ENCODE measurements at places on chromosomes 4 and X. TPM values are rescaled to one million over a fixed set of nuclear protein-coding genes. Genes with fewer than 3 reads are reported as not detected.

Gene ADH7
- not detected for total RNA-seq

DNA sequence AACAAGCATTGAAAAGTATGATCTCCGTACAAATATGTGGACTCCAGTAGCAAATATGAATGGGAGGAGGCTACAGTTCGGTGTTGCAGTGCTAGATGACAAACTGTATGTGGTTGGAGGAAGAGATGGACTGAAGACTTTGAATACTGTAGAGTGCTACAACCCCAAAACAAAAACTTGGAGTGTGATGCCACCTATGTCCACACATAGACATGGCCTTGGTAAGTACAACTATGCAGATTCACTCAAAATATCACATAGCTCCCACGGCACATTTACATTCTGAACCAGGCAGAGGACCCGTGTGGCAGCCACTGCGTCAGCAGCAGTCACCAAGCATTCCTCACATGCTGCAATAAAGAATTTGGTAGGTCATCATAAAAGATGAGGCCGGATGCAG is 41.3 kb downstream of the KLHL5 start:
- H3K4me3 ChIP-seq, result no peak overlapping the region
- no peaks in the 10 kb centered on the region for H3K27me3 ChIP-seq
- no peak overlapping the region for H3K27ac ChIP-seq
- no peak for DNase-seq
- peaks cover 7% of the 10 kb centered on the region for H3K36me3 ChIP-seq
- H3K4me1 ChIP-seq, result peaks cover 5% of the 10 kb centered on the region

DNA sequence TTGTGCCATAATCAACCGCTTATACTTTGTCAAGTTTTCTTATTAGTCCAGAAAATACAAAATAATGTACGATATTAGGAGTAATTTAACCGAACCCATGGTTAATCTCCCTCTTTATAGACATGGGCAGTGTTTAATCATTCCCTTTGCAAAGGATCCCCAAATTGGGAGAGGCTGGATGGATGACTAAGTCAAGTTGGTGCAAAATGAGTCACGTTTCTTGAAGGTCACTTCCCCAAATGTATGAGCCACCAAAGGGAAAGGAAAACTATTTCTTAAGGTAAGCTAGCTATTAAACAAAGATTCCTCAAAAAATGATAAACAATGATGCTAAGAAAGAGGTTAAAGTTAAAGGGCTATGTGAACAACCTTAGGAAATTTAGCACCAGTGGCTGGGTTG is 17.5 kb downstream of the MAML3 start:
- H3K27me3 ChIP-seq, result no peaks in the 10 kb centered on the region
- H3K4me1 ChIP-seq, result peaks cover 30% of the 10 kb centered on the region
- no peak overlapping the region for H3K27ac ChIP-seq
- no peak overlapping the region for H3K4me3 ChIP-seq

DNA sequence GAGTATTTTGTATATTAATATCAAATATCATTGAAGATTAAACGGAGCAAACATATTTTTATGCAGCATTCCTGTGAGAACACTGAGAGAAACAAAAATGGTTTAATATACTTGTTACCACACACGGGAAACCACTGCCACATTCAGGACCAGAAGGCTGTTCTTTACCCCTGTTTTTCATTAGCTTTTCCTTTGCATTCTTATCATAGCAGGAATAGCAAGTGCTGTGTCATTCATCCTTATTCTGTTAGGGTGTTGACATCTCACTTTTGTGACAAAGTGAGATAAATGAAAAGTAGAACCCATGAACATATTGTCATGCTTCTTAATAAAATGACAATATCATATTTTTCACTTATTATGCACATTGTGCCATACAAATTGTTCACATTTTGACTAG is 212.4 kb upstream of the NDST4 start:
- no peaks in the 10 kb centered on the region for H3K36me3 ChIP-seq
- H3K4me1 ChIP-seq, result peaks cover 5% of the 10 kb centered on the region
- H3K27me3 ChIP-seq, result no peaks in the 10 kb centered on the region
- DNase-seq, result no peak
- no peak overlapping the region for H3K4me3 ChIP-seq

GRCh38 chr4:5933996-5934831 is 41.3 kb upstream of the CRMP1 start:
- no peak overlapping the region for H3K4me3 ChIP-seq
- H3K4me1 ChIP-seq, result peaks cover 23% of the 10 kb centered on the region
- no peaks in the 10 kb centered on the region for H3K36me3 ChIP-seq
- DNase-seq, result no peak
- no peak overlapping the region for H3K27ac ChIP-seq

Gene SLC4A4
- total RNA-seq, result 3.9 TPM

Gene PQBP1
- 101 TPM for total RNA-seq

Gene DDX3X
- total RNA-seq, result 308 TPM

Gene AKAP14
- not detected for total RNA-seq

Gene NDST3
- total RNA-seq, result 5.7 TPM

DNA sequence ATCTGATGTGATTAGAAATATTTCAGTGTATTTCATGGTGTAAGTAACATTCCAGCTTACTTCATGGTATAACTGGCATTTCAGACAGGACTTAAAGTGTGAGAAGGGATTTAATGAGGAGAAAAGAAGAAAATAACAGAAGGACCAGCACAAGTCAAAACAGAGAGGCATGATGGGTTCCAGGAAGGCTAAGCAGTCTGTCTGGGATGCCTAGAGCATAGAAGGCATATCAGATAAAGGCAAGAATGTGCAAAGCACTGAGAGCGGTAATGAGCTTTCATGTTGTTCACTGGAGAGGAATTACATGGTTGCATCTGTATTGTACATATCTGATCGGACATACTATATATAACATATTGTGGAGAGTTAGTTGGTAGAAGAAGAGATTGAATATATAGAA is 54.2 kb downstream of the GRID2 start:
- no peak overlapping the region for H3K27ac ChIP-seq
- no peaks in the 10 kb centered on the region for H3K27me3 ChIP-seq
- no peak for DNase-seq
- no peak overlapping the region for H3K4me3 ChIP-seq
- H3K36me3 ChIP-seq, result no peaks in the 10 kb centered on the region

Gene KCND1
- 1.2 TPM for total RNA-seq

Gene GPR50
- total RNA-seq, result 4.4 TPM

All from neural crest cell (in vitro differentiated cells).